ENCODE measurements at places on chromosomes 3 and 15. TPM values are rescaled to one million over a fixed set of nuclear protein-coding genes. Genes with fewer than 3 reads are reported as not detected.

The ATP13A4 gene
- 53.4 TPM for polyA plus RNA-seq

DNA sequence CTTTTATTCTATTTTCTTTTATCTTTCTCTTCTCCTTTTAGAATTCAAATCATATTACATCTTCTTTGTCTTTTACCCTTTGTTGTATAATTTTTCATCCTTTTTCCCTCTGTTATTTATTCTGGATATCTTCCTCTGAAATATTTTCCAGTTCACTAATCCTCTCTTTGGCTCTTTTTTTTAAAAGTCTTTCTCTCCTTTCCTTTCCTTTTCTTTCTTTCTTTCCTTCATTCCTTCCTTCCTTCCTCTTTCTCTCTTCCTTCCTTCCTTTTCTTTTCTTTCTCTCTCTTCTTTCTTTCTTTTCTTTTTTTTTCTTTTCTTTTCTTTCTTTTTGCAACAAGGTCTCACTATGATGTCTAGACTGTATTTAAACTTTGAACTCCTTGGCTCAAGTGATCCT, 9.3 kb downstream of the SUSD5 start:
- DNase-seq = no peak

GRCh38 chr15:26698555-26698954, 74.3 kb downstream of the GABRB3 start:
- DNase-seq = peak; percentile 56

The DAZL gene
- 0.13 TPM for polyA plus RNA-seq

The CDCP1 gene
- polyA plus RNA-seq = 0.45 TPM

The CMC1 gene
- 22.9 TPM for polyA plus RNA-seq

The PLA2G4D gene
- polyA plus RNA-seq = 0.10 TPM

The AMIGO3 gene
- 3.3 TPM for polyA plus RNA-seq

GRCh38 chr3:196513697-196514349, 1.3 kb downstream of the SMCO1 start:
- no peak for DNase-seq

The EPHB3 gene
- 25.6 TPM for polyA plus RNA-seq

DNA sequence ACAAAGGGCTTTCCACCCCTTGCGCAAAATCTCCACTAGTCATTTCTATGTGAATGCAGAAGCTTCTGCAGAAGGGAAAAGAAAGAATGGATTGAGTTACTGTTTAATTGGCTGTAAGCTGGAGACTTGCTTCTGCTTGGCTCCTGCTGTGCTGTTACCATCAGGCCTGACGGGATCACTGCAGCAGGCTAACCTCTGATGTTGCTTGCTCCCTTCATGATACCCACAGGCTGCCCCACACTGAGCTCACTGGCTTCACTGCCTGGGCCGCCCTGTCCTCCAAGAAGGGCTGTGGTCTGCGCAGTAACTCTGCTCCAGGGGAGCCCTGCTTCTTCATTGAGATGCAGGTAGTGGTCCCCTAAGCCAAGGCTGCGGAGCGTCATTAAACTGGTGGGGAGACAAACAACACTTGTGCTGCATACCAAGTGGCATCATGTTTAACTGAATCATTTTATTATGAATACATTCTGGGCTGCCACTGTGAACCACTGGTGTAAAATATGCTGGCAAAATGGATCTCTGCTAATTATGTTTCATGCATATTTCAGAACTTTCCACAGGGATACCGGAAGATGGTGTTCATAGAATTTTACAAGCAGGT, 78.6 kb downstream of the WDR49 start:
- peak; percentile 21 for DNase-seq

GRCh38 chr3:161471211-161471610, 25.4 kb upstream of the OTOL1 start:
- DNase-seq = no peak

- no peak for DNase-seq
These were observed 43.5 kb upstream of the CTNNB1 start for GRCh38 chr3:41155834-41156233.

- no peak for DNase-seq
These were observed 835 bp downstream of the MEIS2 start for GRCh38 chr15:37099319-37100108.

DNA sequence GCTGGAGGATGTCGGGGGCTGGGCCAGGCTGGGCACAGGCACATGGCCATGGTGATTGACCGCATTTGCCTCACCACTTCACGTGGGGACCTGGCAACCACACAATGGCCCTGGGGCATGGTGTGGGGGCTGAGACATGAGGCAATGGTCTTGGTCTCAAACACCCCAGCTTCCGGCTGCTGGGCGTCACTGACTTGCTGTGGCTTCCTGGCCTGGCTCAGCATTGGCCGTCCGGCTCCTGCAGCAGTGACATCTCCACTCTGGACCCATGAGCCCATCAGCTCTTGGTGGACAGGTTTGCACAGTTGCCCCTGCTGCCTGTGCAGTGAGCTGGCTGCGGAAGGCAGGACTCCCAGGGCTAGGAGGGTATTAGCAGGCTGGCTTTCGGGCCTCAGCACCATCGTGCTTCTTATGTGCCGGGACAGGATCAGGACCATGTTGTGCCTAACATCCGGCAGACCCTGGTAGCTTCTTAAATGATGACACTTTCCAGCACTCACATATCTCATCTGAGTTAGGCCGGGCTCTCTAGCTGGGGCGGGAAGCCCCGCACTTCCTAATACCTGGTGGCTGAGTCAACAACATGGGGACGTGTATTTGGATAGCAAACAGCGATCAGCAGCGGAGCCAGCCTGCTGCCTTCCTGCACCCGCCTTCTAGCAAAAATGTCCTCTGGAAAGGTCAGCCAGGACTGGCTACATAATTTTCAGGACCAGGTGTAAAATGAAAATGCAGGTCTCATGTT, 34.1 kb downstream of the ZNF710 start:
- no peak for DNase-seq

- DNase-seq = no peak
These were observed 2.7 kb downstream of the MECOM start for GRCh38 chr3:169660709-169661360.

- no peak for DNase-seq
These were observed 63.6 kb downstream of the ZNF621 start for GRCh38 chr3:40588406-40588805.

The MNS1 gene
- 15.9 TPM for polyA plus RNA-seq

- DNase-seq = no peak
These were observed 741.4 kb upstream of the CCDC54 start for GRCh38 chr3:106635826-106636225.

DNA sequence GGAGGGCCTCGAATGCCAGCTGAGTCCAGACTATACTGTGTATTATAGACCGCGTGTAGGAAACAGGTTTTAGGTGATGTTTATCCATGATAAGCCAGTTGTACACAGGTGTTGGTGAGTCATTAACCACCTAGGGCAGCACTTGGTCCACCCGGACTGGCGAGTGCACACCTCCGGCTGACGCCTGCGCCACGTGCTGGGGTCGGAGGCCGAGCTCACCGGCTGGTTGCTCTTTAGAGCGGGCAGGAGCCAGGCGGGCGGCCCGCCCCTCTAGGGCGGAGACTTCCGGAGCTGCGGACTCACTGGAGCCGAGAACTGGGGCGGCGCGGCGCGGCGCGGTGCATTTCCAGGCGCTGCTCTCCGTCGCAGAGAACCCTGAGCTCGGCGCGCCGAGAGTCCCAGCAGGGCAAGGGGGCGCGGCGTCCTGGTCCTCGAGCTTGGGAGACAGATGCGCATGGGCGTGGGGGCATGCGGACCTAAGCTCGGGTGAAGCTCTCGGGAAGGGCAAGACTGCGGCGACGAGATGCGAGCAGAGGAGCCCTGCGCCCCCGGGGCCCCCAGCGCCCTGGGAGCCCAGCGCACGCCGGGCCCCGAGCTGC, at the start of gene ESYT3:
ESYT3 (plus strand) TSS at position 341 of the 599 bp plus-strand sequence; CDS start at position 524, 183 bp downstream.
- DNase-seq = peak; percentile 33

GRCh38 chr3:88863196-88863595, 244.2 kb upstream of the EPHA3 start:
- DNase-seq = no peak

- no peak for DNase-seq
These were observed at the start of gene LOXL1 for GRCh38 chr15:73926219-73927002. TSS of gene LOXL1 (plus strand) at chr15:73926462. CDS start at chr15:73926784, 322 bp downstream.

The OR5AC2 gene
- not detected for polyA plus RNA-seq

The ROPN1 gene
- 0.42 TPM for polyA plus RNA-seq

The MEX3B gene
- polyA plus RNA-seq = 31.7 TPM

GRCh38 chr3:174439331-174440252, 419.5 kb upstream of the NAALADL2 start:
- DNase-seq = no peak

DNA sequence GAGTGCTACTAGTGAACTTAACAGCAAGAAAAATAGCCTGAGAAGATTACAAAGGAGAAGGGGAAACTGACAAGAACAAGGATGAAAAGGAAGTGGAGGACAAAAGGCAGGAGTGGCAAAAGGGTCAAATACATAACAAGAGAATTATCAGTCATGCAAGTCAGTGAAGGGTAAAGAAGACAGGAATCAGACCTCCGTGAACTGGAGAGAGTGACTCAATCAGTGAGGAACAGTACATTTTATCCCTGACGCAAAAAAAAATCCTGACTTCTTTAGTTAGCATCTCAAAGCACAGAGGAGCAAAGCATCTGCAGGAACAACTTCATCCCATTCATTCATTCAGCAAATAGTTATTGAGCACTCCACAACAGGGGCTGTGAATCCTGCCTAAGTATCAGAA, 97.8 kb downstream of the SST start:
- DNase-seq = no peak
